ENCODE measurements at places on chromosomes 1 and 21. TPM values are rescaled to one million over a fixed set of nuclear protein-coding genes. Genes with fewer than 3 reads are reported as not detected.

STRIP1 gene
- 31.4 TPM for total RNA-seq

URB1 gene
- total RNA-seq, result 12.7 TPM

S100A1 gene
- total RNA-seq, result not detected

THEM5 gene
- not detected for total RNA-seq

LCE1C gene
- not detected for total RNA-seq

C1orf94 gene
- not detected for total RNA-seq

MEX3A gene
- total RNA-seq, result 2.3 TPM

KRTAP11-1 gene
- not detected for total RNA-seq

RHCE gene
- 0.54 TPM for total RNA-seq

WDR3 gene
- 74.7 TPM for total RNA-seq

DPT gene
- total RNA-seq, result not detected

DNAJC28 gene
- 1.4 TPM for total RNA-seq

UTS2 gene
- total RNA-seq, result not detected

KCNN3 gene
- total RNA-seq, result not detected

PTPN7 gene
- total RNA-seq, result not detected

FMN2 gene
- 50.0 TPM for total RNA-seq

RGS16 gene
- total RNA-seq, result 0.28 TPM

VAV3 gene
- 0.18 TPM for total RNA-seq

GJA4 gene
- not detected for total RNA-seq
